ENCODE measurements at places on chromosomes 7 and 10.

- DNase-seq = no peak
Observed at GRCh38 chr10:52768001-52768532, 4.5 kb downstream of the MBL2 start.

- no peak for DNase-seq
Observed at GRCh38 chr10:6692856-6693255, 112.8 kb upstream of the PRKCQ start.

- DNase-seq = no peak
Observed at GRCh38 chr7:30331338-30331737, 46.9 kb downstream of the ZNRF2 start.

GRCh38 chr10:47244560-47245500 lies 55.2 kb upstream of the GDF10 start:
- no peak for DNase-seq

DNA sequence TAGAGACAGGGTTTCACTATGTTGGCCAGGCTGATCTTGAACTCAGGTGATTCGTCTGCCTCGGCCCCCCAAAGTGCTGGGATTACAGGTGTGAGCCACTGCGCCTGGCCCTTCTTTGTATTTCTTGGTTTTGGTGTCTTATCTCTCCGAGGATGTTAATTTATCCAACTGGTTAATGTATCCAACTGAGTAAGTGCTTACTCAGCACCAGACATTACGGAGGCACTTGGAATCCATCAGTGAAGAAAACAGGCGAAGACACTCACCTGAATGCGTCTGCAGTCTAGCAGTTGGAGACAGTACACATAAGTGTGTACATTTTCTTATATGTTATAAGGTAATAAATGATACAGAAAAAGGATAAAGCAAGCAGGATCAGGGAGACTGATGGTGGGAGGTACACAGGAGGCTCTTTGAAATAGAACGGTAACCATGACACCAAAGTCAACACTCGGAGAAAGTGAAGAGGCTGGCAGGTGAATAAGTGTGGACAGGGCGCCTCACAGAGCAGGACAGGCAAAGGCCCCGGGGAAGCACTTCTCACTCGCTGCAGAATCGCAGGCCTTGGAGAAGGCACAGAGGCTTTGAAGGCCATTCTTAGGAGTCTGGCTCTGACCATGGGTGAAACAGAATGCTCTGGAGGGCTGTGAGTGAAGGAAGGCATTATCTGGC lies 73.1 kb downstream of the LANCL2 start:
- no peak for DNase-seq

- no peak for DNase-seq
Observed at GRCh38 chr10:29636178-29636577, 1.4 kb upstream of the SVIL start.

GRCh38 chr7:146956321-146956720 lies 839.7 kb downstream of the CNTNAP2 start:
- DNase-seq = no peak

DNA sequence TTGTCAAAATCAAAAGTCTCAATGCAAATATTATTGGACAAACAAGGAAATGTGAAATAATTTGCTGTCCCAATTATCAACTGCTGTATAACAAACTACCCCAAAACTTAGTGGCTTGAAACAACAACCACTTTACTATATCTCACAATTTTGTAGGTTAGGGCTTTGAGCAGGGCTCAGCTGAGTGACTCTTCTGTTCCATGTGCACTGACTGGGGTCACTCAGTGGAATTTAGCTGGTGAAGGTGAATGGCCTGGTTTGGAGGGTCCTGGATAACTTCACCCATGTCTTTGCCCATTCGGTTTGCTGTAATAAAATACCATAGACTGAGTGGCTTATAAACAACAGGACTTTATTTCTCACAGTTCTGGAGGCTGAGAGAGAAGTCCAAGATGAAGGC lies 3.7 kb upstream of the GSDME start:
- no peak for DNase-seq

DNA sequence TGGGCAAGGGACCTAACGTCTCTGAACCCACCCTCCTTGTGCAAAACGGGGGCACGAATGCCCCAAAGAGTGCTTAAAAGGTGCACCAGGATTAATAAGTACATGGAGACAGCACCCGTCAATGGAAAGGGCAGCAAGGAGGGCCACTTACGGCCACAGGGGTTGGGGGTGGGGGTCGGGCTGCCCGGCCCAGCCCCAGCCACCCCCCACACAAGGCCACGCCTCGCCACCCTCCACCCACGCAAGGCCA lies 213.4 kb downstream of the MAD1L1 start:
- no peak for DNase-seq

- DNase-seq = no peak
Observed at GRCh38 chr10:32315424-32315823, 31.5 kb downstream of the EPC1 start.

DNA sequence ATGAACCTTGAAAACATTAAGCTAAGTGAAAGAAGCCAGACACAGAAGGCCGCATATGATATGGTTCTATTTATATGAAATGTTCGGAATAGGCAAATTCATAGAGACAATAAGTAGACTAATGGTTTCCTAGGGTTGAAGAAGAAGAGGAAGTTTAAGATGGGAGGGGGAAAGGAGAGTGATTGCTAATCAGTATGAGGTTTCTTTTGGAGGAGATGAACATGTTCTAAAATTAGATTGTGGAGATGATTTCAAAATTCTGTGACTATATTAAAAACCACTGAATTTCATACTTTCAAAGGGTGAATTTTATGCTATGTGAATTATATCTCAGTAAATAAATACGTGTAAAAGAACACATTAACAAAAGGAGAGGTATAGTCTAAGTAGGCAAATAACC lies 176.4 kb upstream of the HPS1 start:
- no peak for DNase-seq

DNA sequence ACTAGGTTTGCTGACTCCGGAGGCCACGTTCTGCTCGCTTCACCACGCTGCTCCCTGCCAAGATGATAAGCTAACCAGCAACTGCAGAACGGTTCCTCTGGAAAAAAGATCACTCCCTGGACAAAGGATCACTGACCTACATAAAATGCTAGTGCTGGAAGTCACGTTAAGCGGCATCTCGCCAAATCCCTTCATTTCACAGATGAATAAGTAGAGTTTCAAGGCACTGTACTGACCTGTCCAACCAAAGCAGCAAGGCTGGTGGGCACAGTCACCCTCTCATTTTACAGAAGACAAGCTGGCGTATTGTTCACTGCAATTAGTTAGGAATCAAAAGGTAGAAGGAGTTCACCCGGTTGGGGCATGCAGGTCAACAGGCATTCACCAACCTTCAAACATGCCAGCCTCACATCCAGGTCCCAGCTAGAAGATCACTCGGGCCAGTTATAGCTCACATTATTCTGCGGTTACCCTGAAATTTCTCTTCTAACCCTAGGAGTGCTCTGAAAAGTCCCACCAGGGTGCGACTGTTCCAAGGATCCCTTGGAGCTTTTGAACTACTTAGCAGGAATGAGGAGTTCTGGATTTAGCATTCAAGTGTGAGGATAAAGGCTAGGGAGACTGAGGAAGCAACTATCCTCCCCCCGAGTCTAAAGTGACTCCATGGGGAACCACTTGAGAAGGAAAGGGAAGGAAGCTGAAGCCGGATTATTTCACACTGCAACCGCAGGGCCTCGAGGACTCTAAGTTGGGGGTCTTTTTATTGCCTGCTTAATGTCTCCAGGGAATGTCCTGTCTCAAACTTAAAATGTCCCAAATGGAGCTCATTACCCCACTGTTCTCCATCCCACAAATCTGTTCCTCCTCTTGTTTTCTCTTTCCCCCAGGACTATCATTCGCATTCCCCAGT lies 32.8 kb downstream of the HIPK2 start:
- no peak for DNase-seq

DNA sequence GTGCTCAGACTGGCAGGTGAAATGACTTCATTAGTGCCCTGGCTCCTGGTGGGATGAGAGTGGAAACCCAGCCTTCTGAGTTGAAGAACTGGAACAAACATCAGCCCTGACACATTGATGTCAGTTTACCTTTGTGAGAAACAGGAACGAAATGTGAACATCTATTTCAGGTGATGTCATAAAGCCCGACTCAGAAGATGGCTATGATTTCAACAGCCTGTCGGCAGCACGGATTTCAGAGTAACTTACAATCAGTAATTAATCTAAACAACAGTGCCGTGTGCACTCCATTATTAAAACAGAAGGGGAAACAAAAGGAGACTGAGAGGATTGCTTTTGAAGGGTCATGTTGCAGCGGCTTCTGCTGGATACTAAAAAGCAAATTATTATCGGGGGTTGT lies 243.2 kb downstream of the FRMD4A start:
- DNase-seq = no peak

- no peak for DNase-seq
Observed at GRCh38 chr7:126696256-126697038, 556.3 kb downstream of the GRM8 start.

DNA sequence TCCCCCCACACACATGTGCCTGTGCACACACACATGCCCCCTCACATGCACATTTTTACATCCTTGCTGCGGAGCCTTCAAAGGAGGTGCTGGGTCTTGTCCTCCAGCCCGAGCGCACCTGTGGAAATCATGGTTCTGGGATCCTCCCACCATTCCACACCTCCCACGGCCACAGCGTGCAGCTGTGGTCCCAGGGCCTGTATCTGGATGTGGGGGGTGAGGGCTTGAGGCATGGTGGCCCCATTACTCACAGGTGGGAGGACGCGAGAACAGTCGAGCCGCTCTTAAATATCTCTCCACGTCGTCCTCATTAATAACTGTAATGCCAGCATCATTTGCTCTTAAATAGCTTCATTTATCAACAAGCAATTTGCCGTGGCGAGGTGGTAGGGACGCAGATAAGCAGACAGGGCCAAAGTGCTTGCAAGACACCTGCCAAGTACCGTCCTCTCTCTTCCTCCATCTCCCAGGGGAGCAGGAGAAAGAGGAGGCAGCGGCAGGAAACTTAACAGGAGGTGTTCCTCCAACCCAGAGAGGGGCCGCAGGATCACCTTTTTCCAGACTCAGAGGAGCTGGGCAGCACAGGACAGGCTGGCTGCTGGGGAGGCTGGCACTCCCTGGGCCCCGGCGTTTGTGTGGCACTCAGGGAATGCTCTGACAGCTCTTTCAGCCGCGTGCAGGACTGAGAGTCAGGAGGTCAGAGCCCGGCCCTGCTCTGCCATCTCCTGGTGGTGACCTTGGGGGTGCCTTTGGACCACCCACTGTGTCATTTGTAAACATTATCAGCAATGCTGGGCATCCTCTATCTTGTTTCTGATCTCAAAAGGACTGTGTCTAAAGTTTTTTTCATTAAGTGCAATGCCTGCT lies 87.4 kb downstream of the CDH23 start:
- no peak for DNase-seq

DNA sequence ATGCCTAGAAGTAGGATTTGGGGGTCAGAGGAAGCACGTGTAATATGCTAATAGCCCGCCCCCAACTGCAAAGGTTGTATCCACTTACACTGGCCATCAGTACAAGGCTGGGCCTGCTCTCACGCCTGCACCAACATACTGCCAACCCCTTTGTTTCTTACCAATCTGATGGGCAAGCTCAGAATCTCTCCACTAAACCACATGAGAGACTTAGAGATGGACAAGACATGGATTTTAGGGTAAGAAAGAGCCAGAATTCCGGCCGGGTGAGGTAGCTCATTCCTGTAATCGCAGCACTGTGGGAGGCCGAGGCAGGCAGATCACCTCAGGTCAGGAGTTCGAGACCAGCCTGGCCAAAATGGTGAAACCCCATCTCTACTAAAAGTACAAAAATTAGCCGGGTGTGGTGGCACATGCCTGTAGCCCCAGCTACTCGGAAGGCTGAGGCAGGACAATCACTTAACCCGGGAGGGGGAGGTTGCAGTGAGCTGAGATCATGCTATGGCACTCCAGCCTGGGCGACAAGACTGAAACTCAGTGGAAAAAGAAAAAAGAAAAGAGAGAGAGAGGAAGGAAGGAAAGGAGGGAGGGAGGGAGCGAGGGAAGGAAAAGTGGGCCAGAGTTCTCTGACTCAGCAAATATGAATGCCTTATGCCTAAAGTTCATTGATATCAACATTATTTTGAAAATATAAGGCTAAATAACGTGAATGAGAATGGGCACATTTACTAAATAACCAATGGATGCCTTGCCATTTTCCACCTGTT lies 162.2 kb downstream of the SLIT1 start:
- DNase-seq = no peak

GRCh38 chr10:97858001-97858439 lies 8.4 kb downstream of the GOLGA7B start:
- no peak for DNase-seq

GRCh38 chr7:6831018-6831725 lies 5.1 kb upstream of the CCZ1B start:
- DNase-seq = no peak

- DNase-seq = no peak
Observed at GRCh38 chr10:96338279-96338925, 20.4 kb downstream of the OPALIN start.

GRCh38 chr10:11724938-11725776 lies 17.0 kb upstream of the ECHDC3 start:
- DNase-seq = no peak

- no peak for DNase-seq
Observed at GRCh38 chr7:49790209-49790608, 16.8 kb downstream of the VWC2 start.

DNA sequence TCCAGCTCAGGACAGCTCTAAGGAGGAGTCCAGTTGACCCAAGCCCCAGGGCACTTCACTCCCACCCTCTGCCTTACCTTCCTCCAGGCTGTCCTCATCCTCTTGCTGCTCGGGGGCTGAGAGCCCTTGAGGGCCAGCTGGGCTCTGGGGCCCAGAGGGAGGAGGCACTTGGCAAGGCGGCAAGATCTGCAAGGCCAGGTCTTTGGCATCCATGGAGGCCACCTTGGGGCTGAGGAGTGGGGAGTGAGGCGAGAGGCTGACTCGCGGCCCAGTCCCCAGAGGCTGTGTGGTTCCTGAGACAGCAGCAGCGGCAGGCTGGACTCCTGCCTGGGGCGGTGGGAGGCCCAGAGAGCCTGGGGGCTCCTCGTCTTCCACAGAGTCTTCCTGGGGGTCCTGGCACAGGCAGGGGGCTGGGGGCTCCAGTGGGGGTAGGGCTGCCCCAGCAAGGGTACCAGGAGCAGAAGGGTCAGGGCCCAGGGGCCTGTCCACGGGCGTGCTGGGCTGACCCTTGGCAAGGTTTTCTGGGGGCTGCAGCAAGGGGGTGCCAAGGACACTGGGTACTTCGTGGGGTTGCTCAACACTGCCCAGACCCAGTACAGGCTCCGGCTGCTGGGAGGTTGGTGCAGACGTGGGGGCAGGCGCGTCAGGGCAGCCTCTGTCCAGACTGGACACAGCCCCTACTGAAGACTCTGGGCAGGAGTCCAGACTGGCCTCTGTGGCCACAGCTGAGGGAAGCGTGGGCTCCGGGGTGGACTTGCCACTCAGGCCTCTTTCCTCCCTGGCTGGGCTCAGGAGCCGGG lies 6.5 kb downstream of the NACAD start:
- DNase-seq = no peak

GRCh38 chr10:97538839-97539238 lies 33.7 kb upstream of the ANKRD2 start:
- DNase-seq = no peak
